ENCODE measurements at places on chromosomes 6 and 20. TPM values are rescaled to one million over a fixed set of nuclear protein-coding genes. Genes with fewer than 3 reads are reported as not detected.

The IP6K3 gene
- total RNA-seq: 0.27 TPM

The EFCAB8 gene
- not detected for total RNA-seq

The TUBB2B gene
- total RNA-seq: 1,395 TPM

The MACROD2 gene
- total RNA-seq: 58.1 TPM

The DYNLRB1 gene
- 43.8 TPM for total RNA-seq

The CTCFL gene
- not detected for total RNA-seq

The ALDH5A1 gene
- total RNA-seq: 18.6 TPM

The AMD1 gene
- 71.0 TPM for total RNA-seq

The BANF2 gene
- total RNA-seq: not detected

The PACRG gene
- total RNA-seq: 7.2 TPM

- DNase-seq: no peak
Measured at GRCh38 chr6:132458887-132459604, 53.9 kb downstream of the STX7 start.

- DNase-seq: no peak
Measured at GRCh38 chr6:45709781-45710220, 305.9 kb downstream of the CLIC5 start.

- no peak for DNase-seq
Measured at GRCh38 chr20:50915424-50915823, 15.8 kb downstream of the ADNP start.

DNA sequence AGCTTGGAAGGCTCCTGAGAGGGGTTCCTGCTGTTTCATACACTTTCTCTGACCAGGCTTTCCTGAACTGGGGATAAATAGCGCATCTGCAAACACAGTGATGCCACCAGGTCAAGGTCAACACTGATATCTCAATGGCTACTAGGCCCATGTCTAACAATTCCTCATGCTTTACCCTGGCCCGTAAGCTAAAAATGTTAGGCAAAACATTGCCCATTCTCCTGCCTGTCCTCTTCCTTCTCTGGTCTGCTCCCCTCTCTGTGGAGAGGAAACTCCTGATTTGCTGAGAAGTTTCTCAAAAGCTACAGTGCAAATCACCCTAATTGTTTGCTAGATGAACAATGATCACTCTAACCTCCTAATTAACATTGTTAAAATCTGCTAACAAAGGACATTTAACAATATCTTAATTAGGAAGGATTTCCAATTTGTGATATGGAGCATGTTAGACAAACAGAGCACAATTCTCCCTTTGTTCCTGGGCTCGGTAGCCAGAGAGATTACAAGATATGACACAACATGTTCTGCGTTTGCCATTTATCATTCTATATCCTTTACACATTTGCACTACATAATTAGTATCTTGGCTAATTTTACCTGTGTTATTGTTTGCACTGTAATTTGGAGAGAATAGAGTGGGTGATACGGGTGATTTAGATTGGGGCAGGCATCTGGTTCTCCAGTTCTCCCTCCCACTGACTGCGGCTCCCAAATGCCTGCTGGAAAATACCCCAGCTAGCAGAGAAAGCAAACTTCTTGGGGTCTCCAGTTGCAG lies 266.8 kb downstream of the CD83 start:
- DNase-seq: no peak

- DNase-seq: no peak
Measured at GRCh38 chr20:35978041-35978513, 9.7 kb downstream of the CNBD2 start.

- no peak for DNase-seq
Measured at GRCh38 chr20:45452238-45452637, 17.3 kb upstream of the WFDC2 start.

DNA sequence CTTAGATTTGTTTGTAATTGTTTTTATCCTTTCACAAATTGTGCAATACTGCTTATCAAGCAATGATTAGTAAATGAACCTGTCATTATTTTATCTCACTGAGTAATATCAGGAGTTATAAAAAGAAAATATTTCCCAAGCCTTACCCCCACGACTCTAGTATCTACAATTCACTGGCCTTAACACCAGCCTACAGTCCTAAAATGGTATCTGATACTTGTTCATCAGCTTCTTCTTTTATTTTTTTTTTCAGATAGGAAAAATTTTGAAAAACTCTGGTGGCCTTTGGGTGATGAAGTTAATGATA lies 160.8 kb upstream of the FOXA2 start:
- DNase-seq: no peak

GRCh38 chr20:21386111-21386510 lies 11.2 kb downstream of the NKX2-4 start:
- DNase-seq: no peak

- no peak for DNase-seq
Measured at GRCh38 chr6:116234689-116235088, 19.2 kb downstream of the TSPYL4 start.

GRCh38 chr6:37047689-37048402 lies 42.4 kb downstream of the FGD2 start:
- DNase-seq: no peak

- DNase-seq: no peak
Measured at GRCh38 chr20:23156170-23156841, 70.2 kb upstream of the CD93 start.

- DNase-seq: no peak
Measured at GRCh38 chr6:40669343-40669742, 82.2 kb upstream of the LRFN2 start.

DNA sequence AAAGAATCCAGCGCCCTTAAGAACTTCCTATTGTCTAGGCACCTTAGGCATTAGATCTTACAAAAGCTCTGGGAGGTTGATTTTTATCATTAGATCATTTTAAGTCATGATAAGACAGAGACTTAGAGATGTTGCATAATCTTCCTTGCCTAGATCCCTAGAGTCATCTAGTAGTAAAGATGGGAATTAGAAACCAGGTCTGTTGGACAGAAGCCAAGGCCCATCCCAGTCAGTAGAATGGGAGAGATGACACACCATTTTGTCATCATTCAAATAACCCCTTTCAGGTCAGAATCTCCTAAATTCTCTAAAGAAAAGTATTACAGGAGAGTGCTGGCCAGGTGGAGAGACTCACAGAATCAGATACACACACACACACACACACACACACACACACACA lies 579.1 kb downstream of the BMP2 start:
- no peak for DNase-seq

- no peak for DNase-seq
Measured at GRCh38 chr6:16446273-16446672, 207.9 kb downstream of the GMPR start.

- DNase-seq: no peak
Measured at GRCh38 chr20:19967445-19967844, 49.7 kb upstream of the NAA20 start.

GRCh38 chr20:32645134-32645533 lies 28.6 kb downstream of the C20orf203 start:
- no peak for DNase-seq

GRCh38 chr6:151681433-151682059 lies 125.9 kb upstream of the ESR1 start:
- DNase-seq: no peak

- no peak for DNase-seq
Measured at GRCh38 chr20:55514531-55514930, 490.8 kb downstream of the CBLN4 start.

- DNase-seq: no peak
Measured at GRCh38 chr6:81838031-81838430, 85.5 kb upstream of the TENT5A start.

GRCh38 chr20:50052550-50053361 lies 60.2 kb downstream of the UBE2V1 start:
- no peak for DNase-seq

- DNase-seq: no peak
Measured at GRCh38 chr20:15818651-15819071, 754.6 kb downstream of the KIF16B start.

GRCh38 chr6:83472767-83473166 lies 39.6 kb upstream of the PRSS35 start:
- no peak for DNase-seq

DNA sequence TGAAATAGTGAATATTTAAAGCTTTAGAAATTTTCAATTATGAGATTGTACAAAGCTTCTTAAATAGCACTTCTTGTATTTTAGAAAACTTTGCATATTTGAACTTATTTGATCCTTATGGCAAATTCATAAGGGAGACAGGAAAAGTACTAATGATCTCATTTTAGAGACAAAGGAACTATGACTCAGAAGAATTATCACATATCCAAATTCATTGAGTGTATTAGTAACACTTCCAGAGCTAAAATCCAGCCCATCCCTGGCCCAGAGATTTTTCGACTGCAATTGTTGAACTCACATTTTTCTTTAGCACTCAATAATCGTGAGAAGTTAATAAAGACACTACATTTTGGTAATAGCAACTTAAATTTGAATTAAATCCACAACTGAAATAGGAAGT lies 704.3 kb downstream of the EPM2A start:
- DNase-seq: no peak

DNA sequence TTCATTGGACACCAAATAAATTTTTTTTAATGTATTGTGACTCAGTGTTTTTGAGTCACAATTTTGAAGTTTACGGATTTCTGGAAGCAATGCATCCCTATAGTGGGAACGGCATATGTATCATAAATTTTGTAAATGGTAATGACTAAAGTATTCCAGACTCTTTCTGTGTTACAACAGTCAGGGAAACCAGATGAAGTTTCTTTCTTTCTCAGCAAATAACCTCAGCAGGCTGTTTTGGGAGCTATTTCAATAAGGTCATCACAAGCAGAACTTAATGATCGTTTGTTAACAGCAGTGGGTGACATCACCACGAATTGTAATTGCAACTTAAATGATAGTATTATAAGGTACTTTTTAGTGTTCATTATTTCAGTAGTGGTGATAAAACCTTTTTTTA lies 52.0 kb downstream of the HIVEP1 start:
- no peak for DNase-seq

- no peak for DNase-seq
Measured at GRCh38 chr6:111050261-111051023, 36.9 kb upstream of the SLC16A10 start.

DNA sequence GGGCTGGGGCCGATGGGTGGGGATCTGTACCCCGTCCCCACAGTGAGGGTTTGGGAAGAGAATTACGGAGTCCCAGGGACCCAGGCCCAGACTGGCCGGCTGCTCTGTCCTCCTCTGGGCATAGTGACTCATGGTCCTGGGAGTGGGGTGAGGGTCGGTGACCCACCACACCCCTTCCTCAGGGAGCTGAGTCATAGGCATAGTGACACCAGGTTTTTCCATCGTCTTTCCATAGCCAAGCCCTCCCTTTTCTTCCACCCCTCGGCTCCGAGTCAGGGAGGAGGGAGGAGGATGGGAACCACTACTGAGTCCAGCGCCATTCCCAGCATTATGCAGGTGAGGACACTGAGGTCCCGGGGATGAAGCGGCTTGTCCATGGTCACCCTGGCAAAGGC lies 8.9 kb downstream of the CYP21A2 start:
- no peak for DNase-seq

- DNase-seq: no peak
Measured at GRCh38 chr20:43963872-43964791, 49.5 kb downstream of the TOX2 start.

GRCh38 chr6:144064402-144065212 lies 30.8 kb downstream of the SF3B5 start:
- no peak for DNase-seq

DNA sequence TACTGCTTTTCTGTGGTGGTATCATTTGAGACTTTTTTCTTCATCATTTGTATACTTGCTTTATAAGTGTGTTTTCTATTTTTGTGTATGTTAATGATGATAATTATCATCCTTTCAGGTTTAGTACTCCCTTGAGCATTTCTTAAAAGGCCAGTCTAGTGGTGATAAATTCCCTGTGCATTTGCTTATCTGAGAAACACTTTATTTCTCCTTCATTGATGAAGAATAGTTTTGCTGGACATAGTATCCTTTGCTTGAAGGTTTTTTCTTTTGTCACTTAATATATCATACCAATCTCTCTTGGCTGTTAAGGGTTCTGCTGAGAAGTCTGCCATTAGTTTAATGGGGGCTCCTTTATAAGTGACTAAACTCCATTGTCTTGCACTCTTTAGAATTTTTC lies 123.2 kb upstream of the IRAK1BP1 start:
- no peak for DNase-seq

DNA sequence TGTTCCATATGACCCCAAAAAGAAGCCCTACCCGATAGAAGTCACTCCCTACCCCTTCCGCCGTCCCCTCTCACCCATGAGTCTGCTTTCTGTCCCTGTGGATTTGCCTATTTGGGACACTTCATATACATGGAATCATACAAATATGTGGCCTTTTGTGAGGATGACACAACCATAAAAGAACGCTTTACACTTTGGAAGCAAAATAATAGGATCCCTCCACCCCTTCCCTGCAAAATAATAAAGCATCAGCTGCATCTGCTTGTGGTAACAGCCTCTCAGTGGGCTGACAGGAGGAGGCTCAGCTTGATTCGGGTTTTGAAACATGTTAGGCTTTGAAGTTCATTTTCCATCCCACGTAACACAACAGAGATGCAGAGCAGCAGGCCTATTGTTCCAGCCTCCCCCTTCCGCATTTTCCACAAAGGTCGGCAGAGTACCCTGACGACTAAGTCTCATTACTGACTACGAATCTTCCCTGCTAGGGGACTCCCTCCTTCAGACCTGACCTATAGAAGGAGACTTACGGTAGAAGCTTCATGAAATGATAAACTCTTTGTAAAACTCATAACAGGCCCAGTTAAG lies 99.1 kb downstream of the ALDH8A1 start:
- no peak for DNase-seq

DNA sequence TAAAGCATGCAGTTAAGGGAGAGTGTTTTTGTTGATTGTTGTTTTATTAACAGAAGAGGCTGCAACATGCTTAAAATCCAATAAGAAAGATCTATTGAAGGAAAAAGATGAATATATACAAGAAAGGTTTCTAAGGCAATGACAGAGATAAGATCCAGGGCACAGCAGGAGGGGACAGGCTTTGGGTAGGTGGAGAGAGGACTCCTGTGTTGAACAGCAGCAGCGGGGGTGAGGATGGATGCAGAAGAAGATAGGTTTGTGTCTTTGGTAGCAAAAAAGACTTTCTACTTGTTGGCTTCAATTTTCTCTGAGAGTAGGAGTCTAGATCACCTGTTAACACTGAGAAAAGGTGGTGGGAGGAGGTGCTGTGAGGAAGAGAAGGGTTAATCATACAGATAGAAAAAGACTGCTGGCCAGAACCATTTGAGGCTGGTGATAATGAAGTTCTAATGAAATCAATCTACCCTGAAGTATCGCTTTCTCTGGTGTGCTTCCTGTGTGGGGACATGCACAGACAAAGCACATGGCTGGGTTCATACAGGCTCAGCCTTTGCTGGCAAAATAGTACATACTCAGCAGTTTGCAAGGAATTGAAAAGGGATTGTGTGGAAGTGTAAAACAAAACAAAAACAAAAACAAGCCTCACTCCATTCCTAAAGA lies 17.2 kb upstream of the DST start:
- DNase-seq: no peak

Measured in cerebellum (tissue), 4 donors.